ENCODE measurements at places on chromosomes 5 and 9. TPM values are rescaled to one million over a fixed set of nuclear protein-coding genes. Genes with fewer than 3 reads are reported as not detected.

- DNase-seq, result no peak
Observed at GRCh38 chr5:149195962-149196361, 54.7 kb downstream of the ABLIM3 start.

GRCh38 chr5:93342563-93343061 is 238.4 kb downstream of the NR2F1-AS1 start:
- DNase-seq, result no peak

DNA sequence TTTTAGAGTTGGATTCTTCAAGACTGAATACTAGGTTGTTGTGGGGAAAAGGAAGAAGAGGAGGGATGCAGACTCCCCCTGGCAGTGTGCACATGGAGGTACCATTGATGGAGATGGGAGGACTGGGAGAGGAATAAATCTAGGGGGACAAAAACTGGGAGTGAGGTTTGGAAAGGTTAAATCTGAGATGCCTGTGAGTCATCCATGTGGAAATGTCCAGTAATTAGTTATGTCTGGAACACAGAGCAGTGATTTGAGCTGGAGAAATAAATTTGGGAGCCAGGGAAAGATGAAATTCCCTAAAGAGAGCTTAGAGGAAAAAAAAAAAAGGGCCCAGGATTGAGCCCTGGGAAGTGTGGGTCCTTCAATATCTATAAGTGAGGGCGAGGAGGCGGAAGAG is 8.0 kb upstream of the CCIN start:
- DNase-seq, result no peak

DNA sequence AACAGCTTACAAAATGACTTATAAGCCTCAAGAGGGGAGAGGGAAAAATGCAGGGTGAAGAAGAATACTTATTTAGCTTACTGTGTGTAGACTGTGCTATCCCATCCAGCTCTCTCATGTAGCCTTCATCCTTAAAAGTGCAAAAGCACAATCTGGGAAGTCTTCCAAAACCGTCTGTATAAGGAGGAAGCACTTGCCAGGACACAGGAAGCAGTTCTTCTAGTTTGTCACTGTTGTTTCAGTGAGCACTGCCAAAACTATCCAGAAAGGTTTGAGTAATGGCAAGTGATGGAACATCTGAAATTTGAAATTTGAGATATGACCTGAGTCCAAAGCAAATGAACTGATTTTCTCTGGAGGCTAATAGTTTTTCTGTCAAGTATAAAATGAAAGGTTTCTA is 140.8 kb upstream of the ISL1 start:
- DNase-seq, result no peak

DNA sequence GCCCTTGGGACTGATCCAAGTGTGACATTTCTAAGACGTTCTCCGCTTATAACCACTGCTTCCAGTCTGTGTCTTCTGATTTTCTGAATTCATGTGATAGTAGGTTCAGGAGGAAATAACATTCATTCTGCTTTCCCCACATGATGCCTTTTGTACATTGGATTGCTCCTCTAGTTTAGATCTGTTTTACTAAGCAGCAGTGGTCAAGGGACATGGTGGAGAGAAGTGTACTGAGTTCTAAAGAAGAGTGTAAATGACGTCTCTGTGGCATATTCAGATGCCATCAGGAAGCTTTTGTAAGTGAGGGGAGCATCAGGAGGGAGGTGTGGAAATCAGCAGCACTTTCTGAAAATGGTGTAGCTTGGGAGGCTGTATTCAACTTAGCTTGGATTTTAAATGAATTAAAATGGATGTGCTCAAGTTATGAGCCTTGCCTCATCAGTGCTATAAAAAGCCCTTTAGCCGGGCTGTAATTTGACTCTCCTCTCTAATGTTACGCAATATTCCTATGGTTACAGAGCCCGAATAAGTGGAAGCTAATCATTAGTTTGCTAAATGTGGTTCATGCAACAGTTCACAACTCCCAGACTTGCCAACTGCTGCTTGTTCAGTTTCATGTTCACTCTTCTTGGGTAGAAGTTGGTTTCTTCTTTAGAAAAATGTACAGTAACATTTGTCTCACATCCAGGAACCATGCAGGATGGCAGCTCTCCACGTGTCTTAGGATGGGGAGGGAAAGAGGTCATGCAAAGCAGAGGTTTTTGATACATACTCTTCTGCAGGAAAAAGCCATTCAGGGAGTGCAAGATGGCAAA is 281.3 kb downstream of the ARHGAP26 start:
- DNase-seq, result no peak

DNA sequence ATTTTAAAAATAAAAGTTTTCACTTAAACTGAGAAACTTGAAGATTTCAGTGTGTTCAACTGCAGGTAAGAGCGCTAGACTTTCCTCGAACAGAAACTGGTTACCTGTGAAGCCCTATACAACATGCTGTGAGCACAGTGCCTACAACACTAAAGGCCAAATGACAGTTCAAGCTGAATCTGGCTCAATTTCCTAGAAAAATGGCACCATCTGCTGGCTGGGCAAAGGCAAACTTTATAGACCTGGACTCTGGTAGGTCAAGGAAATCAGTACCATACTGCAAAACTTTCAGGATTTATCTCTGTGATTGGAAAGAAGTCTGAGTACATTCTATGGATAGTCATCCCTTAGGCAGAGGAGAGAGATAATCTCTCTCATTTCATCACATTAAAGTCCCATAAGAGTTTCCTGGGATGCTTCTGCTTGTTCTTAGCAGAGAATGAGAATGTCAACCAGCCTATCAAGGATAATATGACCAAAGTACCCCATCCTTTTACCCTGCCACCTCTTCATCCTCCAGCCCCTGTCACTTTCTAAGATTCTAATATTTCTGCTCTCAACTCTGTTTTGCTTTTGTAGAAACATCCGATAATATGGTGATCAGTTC is 31.8 kb upstream of the FOXB2 start:
- DNase-seq, result no peak

DNA sequence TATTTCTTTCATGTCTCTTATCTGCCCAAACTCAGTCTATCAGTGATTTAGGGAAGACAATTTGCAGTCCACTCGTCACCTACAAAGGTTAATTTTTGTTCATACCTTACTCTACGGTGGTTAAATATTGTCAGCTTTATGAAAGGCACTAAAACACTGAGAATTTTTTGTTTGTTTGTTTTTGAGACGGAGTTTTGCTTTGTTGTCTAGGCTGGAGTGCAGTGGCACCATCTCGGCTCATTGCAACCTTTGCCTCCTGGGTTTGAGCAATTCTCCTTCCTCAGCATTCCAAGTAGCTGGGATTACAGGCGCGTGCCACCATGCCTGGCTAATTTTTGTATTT is 26.4 kb upstream of the TXN start:
- DNase-seq, result no peak

- no peak for DNase-seq
Observed at GRCh38 chr5:160181965-160182622, 47.2 kb upstream of the FABP6 start.

DNA sequence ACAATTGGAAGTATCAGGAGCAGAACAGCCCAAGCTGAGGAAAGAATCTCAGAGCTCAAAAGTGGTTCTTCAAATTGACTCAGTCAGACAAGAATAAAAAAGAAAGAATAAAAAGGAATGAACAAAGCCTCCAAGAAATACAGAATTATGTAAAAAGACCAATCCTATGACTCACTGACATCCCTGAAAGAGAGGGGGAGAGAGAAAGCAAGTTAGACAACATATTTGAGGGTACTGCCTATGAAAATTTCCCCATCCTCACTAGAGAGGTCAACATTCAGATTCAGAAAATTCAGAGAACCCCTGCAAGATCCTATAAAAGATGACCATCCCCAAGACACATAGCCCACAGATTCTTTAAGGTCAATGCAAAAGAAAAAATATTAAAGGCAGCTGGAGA is 173.2 kb downstream of the ALDH1A1 start:
- no peak for DNase-seq

DNA sequence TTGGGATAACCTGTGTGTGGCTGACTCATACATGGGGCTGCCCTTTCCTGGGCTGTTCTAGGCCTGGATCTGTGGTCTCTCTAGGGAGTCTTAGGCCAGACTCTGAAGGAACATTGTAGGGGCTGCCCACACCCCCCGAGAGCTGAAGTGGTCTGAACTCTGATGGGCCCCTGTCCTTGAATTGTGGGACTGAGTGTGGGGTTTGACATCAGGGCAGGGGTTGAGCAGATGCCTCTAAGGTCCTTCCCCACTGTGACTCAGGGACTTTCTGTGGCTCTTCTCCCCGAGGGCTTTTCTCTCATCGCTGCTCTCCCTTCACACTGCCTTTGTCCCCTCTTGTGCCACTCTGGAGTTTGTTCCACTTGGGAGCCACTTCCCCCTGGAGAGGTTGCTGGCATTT is 215.0 kb downstream of the MELK start:
- no peak for DNase-seq

DNA sequence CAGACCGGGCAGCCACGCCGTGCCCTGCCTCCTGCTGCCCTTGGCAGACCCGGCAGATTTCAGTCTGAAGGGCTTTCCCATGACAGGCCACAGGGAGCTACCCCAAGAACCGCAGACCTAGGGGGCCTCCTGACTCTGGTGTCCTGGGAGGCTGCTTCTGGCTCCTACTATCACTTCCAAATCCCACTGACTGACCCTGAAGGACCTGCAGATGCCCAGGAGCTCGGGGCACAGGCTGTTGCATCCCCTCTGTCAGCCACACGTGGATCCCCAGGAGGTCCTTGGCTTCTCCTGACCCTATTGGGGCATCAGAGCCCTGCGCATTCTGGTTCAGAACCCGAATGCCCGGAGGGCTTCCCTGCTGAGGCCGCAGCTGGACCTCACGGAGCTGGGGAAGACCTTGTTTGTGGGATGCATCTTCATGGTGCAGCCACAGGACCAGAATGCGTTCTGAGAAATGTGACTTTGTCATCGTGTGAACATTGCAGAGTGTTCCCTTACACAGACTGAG is 81.3 kb upstream of the IRX4 start:
- DNase-seq, result no peak

The SIT1 gene
- polyA plus RNA-seq, result not detected

The ZNF883 gene
- 4.1 TPM for polyA plus RNA-seq

The NELFB gene
- 45.6 TPM for polyA plus RNA-seq

The LARP1 gene
- 89.5 TPM for polyA plus RNA-seq

The FBXL7 gene
- polyA plus RNA-seq, result 20.0 TPM

The EIF4E1B gene
- not detected for polyA plus RNA-seq

The HAVCR2 gene
- polyA plus RNA-seq, result 2.1 TPM

The IL7R gene
- 2.4 TPM for polyA plus RNA-seq

The SH3GL2 gene
- polyA plus RNA-seq, result 0.05 TPM
